NCI-H1694 treated with DMSO at 0.1 percent for 48 hours (cell line): ENCODE measurements at places on chromosomes 3 and 15.

DNA sequence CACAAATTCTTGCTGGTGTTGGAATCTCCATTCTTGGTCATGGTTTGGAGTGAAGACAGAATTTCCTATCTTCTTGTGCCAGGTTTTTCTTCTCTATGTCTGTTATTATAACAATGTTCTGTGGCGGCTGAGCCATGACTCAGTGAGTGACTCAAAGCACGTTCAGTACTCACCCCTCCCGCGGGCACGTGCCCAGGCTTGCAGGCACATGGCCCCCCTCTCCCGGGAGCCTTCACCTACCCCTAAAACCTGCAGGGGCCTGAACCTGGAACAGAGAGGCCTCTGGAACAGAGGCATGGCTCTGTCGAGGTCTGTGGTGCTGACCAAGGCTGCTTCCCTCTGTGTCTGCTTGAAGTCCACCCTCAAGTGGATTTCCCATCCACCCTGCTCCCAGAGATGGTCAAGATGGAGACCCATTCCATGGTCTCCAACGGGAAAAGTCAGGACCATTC is 27.6 kb downstream of the PLXNB1 start:
- DNase-seq: no peak

DNA sequence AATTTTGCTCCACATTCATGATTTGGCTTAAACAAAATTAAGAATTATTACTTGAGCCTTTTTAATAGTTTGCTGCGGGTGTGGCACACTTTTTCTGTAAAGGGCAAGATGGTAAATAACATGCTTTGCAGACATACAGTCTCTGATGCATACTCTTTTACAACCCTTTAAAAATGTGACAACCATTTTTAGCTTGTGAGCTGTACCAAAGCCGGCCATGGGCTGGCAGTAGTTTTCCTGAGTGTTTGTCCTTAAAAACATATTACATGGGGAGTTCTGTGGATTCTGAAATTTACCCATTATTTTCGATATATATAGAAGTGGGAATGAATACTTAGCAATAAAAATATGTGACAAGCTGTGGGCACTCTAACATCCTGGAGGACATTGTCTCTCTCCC is 163.4 kb downstream of the FNDC3B start:
- no peak for DNase-seq

GRCh38 chr3:98691897-98692296 is 71.2 kb upstream of the ST3GAL6 start:
- no peak for DNase-seq

DNA sequence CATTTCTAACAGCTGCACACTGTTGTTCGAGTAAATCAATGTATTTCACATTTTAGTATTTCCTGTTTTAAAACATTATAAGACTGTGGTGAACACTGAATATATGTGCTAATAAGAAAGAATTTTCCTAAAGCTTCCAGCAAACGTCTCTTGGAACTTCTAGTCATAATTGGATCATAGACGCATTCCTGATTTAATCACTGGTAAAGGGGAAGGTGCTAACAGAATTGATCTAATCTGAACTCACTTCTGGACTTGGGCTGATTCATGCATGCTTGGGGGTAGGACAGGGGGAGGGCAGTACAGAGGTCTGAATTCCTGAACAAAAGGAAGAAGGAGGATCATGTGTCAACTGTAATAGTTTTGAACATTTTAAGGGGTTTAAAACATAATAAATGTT is 7.3 kb upstream of the LEKR1 start:
- no peak for DNase-seq

DNA sequence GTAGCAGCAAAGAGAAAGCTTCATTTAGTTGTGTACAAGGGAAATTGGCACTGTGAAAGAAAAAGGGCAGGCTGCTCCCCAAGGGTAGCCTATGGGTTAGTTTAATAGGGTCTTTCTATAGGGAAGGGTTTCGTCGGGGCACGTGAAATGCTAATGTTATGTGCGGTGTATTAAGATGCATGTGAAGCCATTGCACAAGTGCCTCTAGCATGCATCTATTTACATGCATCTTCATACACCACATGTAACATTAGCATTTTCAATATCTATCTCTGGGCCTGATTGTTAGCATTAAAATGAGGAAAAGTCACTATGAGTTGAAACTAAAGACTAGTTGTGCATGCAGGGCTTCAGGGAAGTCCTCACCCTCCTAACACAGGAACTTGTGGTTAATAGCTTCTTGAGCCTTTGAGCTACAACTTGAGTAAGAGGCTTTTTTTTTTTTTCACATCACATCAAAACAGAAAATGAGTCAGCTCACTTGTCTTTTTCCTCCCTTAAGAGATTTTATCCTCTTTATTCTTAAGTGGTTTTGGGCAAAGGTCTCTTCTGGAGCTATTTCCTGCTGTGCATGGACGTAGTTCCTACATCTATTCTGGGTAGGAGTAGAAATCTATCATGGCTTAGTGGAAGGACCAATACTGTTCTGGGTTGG is 613.4 kb downstream of the ZPLD1 start:
- DNase-seq: no peak

- no peak for DNase-seq
Measured at GRCh38 chr15:31598620-31599019, 272.0 kb downstream of the KLF13 start.

GRCh38 chr3:101530686-101531047 is 17.7 kb upstream of the SENP7 start:
- no peak for DNase-seq

- no peak for DNase-seq
Measured at GRCh38 chr3:51471775-51472652, 27.8 kb downstream of the DCAF1 start.

- no peak for DNase-seq
Measured at GRCh38 chr3:128624526-128625138, 26.0 kb downstream of the RPN1 start.

DNA sequence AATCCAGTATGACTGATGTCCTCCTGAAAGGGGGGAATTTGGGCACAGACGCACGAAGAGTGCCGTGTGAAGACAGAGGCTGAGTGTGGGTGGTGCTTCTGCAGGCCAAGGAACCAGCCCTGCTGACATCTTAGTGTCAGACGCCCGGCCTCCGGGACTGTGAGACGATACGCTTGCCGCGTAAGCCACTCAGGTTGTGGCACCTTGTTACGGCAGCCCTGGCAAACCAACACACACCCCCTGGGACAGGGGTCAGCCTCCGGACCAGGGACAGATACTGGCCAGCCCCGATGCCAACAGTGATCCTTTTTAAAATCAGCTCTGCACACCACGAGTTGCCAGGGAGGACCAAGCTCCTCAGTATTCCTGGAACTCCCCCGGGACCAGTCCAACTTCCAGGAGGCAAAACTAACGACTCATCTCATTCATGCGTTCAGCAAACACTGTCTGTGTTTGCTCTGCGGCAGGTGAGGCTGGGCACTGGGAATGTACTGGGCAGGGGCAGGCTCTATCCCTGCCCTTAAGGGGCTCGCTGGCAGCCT is 21.2 kb upstream of the PIGZ start:
- DNase-seq: no peak

GRCh38 chr3:61522060-61522459 is 39.3 kb upstream of the PTPRG start:
- DNase-seq: no peak

- no peak for DNase-seq
Measured at GRCh38 chr3:128430301-128430700, 36.4 kb downstream of the DNAJB8 start.

DNA sequence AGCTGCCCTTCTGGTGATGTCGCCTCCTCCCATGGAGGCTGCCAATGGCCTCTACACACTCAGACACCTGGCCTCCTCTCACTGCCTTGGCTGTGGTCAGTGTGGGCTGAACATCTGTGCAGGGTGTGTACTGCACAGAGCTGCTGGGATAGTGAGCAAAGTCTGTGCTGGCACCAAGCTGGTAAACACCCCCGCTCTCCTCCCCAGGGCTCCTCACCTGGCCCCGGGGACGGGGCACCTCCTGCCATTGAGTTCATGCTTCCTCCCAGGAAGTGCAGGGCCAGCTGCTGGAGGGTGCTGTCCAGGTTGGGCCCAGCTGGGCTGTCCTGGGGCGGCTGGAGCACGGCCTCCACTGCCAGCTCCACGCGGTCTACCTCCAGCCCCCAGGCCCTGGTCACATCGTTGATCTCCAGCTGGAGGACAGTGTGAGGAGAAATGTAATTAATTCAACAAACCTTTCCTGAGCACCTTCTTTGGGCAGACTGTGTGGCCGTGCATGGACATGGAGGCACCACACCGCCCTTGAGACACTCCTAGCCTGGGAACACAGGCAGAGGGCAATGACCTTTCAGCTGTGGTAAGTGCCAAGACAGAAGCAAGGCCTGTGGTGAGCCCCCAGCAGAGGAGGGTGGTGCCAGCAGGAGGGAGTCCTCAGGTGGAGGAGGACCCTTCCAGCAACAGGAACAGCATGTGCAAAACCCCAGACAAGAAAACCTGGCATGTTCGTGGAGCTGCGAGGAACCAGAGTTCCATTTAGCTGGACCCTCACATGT is 6.8 kb downstream of the STOML1 start:
- no peak for DNase-seq

- no peak for DNase-seq
Measured at GRCh38 chr15:53312707-53313106, 446.8 kb downstream of the WDR72 start.

DNA sequence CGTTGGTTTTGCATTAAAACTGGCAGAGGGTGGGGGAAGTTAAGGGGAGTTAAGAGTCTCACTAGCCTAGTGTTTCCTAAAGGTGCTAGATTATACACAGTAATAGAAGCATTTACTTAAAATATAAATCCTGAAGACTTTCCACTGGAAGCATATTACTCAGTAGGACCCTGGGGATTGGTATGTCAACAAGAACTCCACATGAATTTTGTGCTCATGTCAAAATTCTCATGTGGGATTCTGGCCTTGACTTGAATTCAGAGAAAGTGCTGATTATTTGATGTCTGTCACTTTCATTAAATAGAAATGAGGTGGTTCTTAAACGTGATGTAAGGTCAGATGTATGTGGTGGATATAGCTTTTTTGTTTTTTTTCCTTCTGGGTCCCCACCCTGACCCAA is 997.2 kb downstream of the TUSC7 start:
- no peak for DNase-seq

- DNase-seq: no peak
Measured at GRCh38 chr3:57061556-57061955, 1.1 kb downstream of the SPATA12 start.

DNA sequence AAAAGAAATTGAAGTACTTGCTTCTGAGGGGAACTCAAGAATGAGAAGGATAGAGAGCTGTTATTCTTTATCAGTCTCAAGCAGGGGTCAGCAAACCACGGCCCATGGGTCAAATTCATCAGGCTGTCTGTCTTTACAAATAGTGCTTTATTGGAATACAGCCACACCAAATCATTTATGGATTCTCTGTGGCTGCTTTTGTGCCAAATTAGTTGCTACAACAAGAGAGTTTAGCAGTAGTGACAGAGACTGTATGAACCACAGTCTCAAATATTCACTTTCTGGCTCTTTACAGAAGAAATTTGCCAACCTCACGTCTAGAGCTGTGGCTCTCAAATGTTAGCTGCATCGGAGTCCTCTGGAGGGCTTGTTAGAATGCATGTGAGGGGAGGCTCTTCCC is 258.0 kb upstream of the RARB start:
- no peak for DNase-seq

DNA sequence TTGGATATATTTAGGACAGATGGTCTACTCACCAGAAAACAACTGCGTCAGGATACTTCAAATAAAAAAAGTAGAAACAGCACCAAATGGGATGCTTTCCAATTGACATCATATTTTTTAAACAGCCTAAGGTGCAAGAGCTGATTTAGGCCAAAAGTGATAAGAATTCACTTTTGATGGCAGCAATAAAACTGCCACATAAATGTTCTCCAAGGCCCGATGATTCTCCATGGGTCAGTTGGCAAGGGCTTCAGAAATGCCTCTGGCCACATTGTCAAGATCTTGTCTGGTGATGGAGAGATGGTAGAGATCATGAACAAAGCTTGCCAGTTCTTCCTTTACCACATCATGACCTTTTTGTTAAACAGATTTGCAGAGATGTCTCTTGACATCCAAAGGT is 38.9 kb downstream of the LDHAL6B start:
- DNase-seq: no peak

DNA sequence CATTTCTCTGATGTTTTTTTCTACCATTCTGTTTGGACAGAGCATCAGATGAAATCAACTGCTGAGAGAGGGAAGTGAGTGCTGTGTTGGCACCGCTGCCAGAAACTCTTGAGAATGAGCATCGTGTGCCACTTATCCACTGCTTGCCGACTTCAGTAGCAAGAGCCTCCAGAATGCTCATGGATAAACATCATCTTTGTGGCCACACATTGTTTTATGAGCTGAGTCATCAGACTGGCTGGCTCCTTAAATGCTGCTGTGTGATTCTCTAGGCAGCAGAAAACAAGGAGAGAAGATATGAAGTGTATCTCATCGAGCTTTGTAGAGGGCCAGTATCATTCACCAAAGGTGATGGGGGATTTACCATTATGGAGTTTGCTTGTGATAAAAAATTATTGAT is 3.4 kb upstream of the DOCK3 start:
- DNase-seq: no peak

DNA sequence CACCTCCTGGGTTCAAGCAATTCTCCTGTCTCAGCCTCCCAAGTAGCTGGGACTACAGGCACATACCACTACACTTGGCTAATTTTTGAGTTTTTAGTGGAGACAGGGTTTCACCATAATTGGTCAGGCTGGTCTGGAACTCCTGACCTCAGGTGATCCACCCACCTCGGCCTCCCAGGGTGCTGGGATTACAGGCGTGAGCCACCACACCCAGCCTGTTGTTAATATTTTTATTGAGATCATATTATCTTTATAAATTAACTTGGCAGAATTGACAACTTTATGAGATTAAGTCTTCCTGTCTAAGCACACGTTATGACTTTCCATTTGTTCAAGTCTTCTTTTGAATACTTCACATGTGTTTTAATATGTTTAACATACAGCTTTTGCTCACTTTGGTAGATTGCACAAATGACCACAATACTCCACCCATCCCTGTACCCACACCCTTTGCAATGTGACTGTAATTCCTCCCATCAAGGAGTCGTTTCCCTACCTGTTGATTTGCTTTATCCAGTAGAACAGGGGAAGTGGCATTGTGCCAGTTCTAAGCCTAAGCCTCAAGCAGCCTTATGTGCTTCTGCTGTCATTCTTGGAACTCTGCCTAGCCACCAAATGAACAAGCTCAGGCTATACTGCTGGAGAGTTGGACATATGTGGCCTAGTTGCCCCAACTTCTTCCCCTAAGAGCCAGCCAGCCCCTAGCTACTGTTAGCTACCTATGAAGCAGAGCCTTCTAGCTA is 8.2 kb downstream of the XYLB start:
- peak; percentile 8 for DNase-seq

DNA sequence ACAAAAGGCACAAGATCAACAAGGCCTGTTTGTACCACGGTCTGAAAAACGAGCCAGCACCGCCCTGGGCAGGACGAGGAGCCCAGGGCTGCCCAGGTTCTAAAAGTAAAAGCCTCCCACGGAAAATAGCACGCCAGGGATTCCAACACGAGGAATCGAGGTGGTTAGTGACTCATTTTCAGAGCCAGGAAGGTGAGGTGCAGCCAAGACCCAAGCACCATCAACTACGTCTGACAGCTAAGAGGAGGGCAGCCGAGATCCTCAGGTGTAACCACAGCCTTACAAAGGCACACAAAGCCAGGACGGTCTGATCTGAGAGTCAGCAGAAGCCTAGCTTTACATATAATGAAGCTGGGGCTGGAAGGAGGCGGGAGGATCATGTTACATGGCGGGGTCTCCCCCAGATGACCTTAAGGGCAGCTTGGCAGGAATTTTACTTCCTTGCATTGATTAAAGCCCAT is 52.5 kb downstream of the ATP10A start:
- no peak for DNase-seq
